SK-MEL-5 (cell line): ENCODE measurements at places on chromosomes 2 and 18. TPM values are rescaled to one million over a fixed set of nuclear protein-coding genes. Genes with fewer than 3 reads are reported as not detected.

CTDP1 gene
- 17.6 and 21.6 TPM in 2 replicates for total RNA-seq

GALNT14 gene
- 4.8 and 5.9 TPM in 2 replicates for total RNA-seq

NAB1 gene
- total RNA-seq: 41.5 and 42.8 TPM in 2 replicates

TP53I3 gene
- 16.6 and 20.9 TPM in 2 replicates for total RNA-seq

POTEJ gene
- not detected in 2 replicates for total RNA-seq

CCDC102B gene
- 0.51 TPM in 1 of 2 replicates, not detected in the other for total RNA-seq

CCDC85A gene
- not detected in 2 replicates for total RNA-seq

NEUROD1 gene
- total RNA-seq: not detected in 2 replicates

OXER1 gene
- total RNA-seq: not detected in 2 replicates

EIF5B gene
- total RNA-seq: 7.2 and 12.1 TPM in 2 replicates

PROC gene
- not detected in 2 replicates for total RNA-seq

TEKT4 gene
- not detected in 2 replicates for total RNA-seq

C18orf54 gene
- 1.6 and 3.4 TPM in 2 replicates for total RNA-seq

GREB1L gene
- total RNA-seq: 0.50 and 1.9 TPM in 2 replicates

AGXT gene
- total RNA-seq: 0.16 TPM in 1 of 2 replicates, not detected in the other

SGPP2 gene
- not detected in 2 replicates for total RNA-seq

REG1B gene
- not detected in 2 replicates for total RNA-seq

HSBP1L1 gene
- 23.4 and 28.1 TPM in 2 replicates for total RNA-seq

CDCA7 gene
- total RNA-seq: 19.7 and 20.8 TPM in 2 replicates

CYRIA gene
- total RNA-seq: 0.05 and 0.11 TPM in 2 replicates

YWHAQ gene
- total RNA-seq: 245 and 253 TPM in 2 replicates

NR4A2 gene
- total RNA-seq: 4.3 and 5.2 TPM in 2 replicates

EFHD1 gene
- total RNA-seq: 0.29 and 0.71 TPM in 2 replicates

CPS1 gene
- 15.6 and 18.5 TPM in 2 replicates for total RNA-seq

UXS1 gene
- total RNA-seq: 21.6 and 25.8 TPM in 2 replicates

FAM161A gene
- 12.3 and 21.7 TPM in 2 replicates for total RNA-seq

ACKR3 gene
- total RNA-seq: not detected in 2 replicates

ARHGAP25 gene
- total RNA-seq: 0.26 and 0.43 TPM in 2 replicates

ARHGAP15 gene
- total RNA-seq: 0.71 and 2.4 TPM in 2 replicates

PLB1 gene
- 7.0 and 7.4 TPM in 2 replicates for total RNA-seq

ST8SIA3 gene
- total RNA-seq: not detected in 2 replicates

EMX1 gene
- total RNA-seq: not detected in 2 replicates
